ENCODE measurements at places on chromosomes 3 and 15. TPM values are rescaled to one million over a fixed set of nuclear protein-coding genes. Genes with fewer than 3 reads are reported as not detected.

The LRRC15 gene
- total RNA-seq, result not detected

The TGM4 gene
- total RNA-seq, result not detected

DNA sequence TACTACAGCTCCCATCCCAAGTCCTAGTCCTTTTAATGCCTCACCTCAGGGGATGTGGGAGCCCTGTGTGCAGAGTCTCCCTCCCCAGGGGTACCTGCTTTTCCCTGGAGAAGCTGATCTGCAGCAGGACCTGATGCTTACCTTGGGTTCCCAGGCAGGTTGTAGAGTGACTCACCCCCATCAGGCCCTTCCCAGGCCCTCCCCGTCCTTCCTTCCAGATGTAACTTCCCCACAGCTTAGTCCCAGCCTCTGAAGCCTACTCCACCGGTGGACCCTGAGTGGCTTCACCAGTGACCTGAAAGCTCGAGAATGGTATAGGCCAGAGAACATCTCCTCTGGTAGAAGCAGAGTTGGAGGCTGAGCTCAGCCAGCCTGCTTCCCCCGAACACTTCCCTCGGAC, 254.2 kb upstream of the STT3B start:
- DNase-seq, result no peak

- no peak for DNase-seq
These were observed 111.5 kb downstream of the ZNF609 start for GRCh38 chr15:64571857-64572291.

GRCh38 chr3:152720951-152721718, 113.8 kb upstream of the P2RY1 start:
- DNase-seq, result no peak

- no peak for DNase-seq
These were observed 52.5 kb upstream of the C15orf61 start for GRCh38 chr15:67468416-67468815.

- DNase-seq, result no peak
These were observed 256.5 kb downstream of the AGBL1 start for GRCh38 chr15:86336051-86336788.

GRCh38 chr15:58479941-58480340, 48.1 kb downstream of the LIPC start:
- no peak for DNase-seq

Measured in activated CD4-positive, alpha-beta T cell treated with anti-CD3 and anti-CD28 coated beads, Interleukin-2, amount 10 ng/mL, durations not matched to agents 7 days and 5 days (primary cell).